Vagina (tissue), 2 donors: ENCODE measurements at places on chromosomes 13 and 19.

DNA sequence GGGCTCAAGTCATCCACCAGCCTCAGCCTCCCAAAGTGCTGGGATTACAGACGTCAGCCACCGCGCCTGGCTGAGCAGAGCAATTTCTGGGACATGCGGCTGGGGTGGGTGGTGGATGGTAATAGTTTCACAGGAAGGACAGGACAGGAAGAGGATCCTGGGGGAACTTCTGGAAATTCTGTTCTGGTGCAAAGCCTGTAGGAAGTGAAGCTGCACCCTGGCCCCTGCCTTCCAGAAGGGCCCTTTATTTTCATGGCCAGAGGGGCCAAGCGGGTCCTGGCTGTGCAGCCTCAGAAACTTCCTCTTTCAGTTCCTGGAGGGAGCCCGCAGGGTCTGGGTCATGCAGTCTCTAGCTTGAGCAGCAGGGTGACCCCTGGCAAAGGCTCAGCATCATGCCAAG lies 15.7 kb downstream of the FEM1A start:
- no peak for DNase-seq

DNA sequence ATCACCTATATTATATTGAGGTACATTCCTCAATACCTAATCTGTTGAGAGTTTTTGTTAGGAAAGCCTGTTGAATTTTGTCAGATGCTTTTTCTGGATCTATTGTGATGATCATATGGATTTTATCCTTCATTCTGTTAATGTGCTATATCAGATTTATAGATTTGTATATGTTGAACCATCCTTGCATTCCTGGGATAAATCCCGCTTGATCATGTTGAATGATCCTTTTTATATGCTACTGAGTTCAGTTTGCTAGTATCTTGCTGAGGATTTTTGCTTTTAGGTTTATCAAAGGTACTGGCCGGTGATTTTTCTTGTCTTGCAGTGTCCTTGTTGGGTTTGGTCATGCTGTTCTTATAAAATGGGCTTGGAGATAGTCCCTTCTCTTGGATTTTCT lies 12.0 kb upstream of the ZNF331 start:
- DNase-seq, result no peak

DNA sequence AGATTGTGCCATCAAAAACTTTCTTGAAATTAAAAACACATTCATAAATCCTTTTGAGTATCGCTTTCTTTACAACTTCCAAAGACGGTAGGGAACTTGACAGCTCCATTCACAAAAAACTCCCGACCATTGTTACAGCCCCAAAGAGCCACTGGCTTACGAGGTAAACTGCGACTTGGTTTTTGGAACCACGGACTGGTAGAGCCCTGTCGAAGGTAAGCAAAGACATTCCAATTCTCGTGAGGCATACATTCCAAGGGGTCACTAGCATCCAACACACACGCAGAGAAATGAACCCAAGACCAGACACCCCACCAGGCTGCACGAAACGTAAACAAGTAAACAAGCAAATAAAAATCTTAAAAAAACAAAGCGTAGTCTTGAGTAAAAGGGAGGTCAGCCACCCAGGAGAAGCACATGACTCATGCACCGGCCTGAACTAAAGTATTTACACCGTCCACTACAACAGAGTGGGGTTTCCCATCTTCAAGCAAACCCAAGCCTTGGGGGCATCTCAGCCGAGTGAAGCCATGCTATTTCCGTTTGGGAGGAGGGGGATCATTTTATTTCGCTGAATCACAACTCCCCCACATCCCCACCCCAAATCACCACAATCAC lies 1.4 kb downstream of the BRD4 start:
- DNase-seq, result no peak

GRCh38 chr19:55464662-55465054 lies at the start of gene C19orf85:
Gene C19orf85, minus strand, starts transcription at chr19:55464751. Its CDS starts 197 bp downstream, at chr19:55464554.
- no peak for DNase-seq

DNA sequence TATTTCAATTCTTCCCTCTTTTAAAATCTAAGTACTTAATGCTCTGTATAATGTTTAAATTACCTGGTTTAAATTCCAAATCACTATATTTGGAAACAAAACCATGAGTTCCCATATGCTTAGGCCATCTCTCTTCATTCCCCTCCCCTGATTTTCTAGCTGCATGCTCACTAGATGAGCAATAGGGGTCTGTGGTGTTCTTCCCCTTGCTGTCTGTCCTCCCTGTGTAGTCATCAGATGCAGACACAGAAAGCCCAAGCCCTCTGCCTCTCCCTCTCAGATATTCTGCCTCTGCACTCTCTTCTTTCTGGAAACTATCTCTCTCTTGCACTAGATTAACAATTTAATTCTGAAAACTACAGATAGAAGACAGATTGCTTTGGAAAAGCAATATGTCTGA lies 1730.2 kb downstream of the OLFM4 start:
- no peak for DNase-seq

DNA sequence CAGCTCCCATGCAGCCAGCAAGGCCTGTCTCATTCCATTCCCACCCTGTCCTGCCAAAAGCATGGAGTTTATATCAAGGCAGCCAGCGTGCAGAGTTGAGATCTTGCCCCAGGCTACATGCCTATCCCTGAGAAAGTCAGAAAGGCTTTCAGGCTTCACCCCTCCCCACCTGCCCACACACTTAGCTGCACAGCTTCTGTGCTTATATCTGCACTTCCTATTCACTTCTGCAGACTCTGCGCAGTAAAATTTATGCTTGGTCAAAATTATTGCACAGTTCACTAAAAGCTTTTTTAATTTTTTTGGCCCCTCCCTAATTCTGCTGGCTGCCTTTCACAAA lies 12.5 kb upstream of the ZNF675 start:
- no peak for DNase-seq

- DNase-seq, result no peak
Measured at GRCh38 chr13:45132369-45133064, 12.2 kb downstream of the GTF2F2 start.

DNA sequence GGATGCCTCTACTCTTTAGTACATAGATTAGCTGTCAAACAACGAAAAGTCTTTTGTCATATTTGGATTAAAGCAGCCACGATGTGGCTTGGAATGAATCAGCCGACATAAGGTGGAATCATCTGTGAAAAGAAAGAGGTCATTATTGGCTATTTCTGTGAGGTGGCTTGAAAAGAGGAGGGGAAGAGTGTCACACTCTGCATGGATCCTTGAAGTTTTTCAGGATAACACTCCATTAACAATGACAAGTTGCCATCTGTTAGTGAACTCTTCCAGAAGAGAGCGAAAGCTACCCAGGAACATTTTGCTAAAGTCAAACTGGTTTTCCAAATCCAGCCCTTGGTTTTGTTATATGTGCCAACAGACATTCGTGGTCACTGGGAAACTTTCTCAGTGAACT lies 1604.8 kb downstream of the OLFM4 start:
- no peak for DNase-seq

DNA sequence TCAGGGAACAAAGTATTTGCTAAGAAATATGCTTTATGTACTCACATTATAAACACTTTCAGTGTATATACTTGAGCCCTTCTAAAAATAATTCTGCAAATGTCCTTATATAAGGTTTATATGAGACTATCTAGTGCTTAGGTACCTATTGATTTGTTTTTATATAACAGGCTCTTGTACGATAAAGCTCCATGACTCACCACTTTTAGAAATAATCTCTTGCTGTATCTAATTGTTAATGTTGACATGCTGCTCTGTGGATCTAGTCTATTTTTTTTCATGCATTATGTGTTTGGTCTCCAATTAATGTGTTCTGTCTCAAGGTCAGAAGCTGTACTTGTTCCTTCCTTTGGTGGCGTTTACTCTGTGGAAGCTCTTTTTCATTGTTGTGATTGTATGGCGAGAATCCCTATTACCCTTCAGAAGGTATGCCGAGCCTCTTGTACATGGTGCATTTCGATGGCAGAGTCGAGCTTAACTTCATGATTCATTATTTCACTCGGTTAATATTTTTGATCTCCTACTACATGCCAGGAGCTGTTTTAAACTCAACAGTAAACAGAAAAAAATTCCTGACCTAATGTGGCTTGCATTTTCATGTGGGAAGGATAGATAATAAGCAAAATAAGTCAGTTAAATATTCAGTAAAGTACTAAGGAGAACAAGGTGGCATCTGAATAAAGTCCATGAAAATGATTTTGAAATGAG lies 361.6 kb downstream of the COG6 start:
- DNase-seq, result no peak

DNA sequence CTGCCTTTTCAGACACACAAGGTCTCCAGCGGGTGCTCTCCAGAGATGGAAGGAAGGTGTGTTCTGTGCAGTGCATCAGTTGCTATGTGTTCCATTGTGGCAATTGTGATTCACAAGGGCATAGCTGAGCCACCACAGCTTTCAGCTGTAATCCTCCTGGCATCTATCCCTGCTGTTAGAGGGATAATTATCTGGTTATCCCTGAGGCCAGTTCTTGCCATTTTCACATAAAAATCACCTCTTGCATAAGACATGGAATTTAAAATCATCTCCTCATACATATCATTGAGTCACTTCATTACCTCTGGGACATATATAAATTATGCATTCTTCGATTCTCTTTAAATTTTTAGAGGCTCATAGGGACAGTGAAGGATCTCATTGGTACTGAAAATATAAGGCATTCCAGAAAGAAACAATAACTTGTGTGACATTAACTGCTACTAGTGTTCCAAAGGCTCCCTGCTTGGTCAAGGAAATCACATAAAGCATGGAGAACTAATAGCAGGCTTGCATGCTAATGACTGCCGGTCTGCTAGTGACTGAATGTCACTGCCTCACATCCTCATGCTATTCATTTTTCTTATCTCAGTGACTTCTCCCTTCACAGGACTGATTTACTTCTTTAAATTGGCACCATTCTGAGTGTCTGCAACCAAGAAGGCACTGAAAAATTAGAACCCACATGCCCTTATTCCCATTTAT lies 214.0 kb downstream of the ENOX1 start:
- no peak for DNase-seq

- no peak for DNase-seq
Measured at GRCh38 chr13:70856711-70857110, 748.5 kb upstream of the KLHL1 start.

- DNase-seq, result no peak
Measured at GRCh38 chr13:97429681-97430081, 4.3 kb upstream of the RAP2A start.

- no peak for DNase-seq
Measured at GRCh38 chr19:34363930-34364329, 1.1 kb upstream of the GPI start.

GRCh38 chr13:111202745-111203144 lies 87.6 kb downstream of the ARHGEF7 start:
- no peak for DNase-seq

- no peak for DNase-seq
Measured at GRCh38 chr19:4547303-4548237, 7.7 kb upstream of the LRG1 start.

- no peak for DNase-seq
Measured at GRCh38 chr13:51502153-51502651, 49.4 kb upstream of the INTS6 start.

- no peak for DNase-seq
Measured at GRCh38 chr13:100650326-100650725, 24.3 kb downstream of the TMTC4 start.

- DNase-seq, result no peak
Measured at GRCh38 chr13:33341861-33342452, 56.4 kb upstream of the STARD13 start.
